OCI-LY7 (cell line): ENCODE measurements at places on chromosomes 7 and 10.
A peak's percentile ranks its signal among the peaks of the same experiment; 100 is the strongest.

- no peak for DNase-seq
Measured at GRCh38 chr10:35219891-35220890, 93.5 kb downstream of the CREM start.

DNA sequence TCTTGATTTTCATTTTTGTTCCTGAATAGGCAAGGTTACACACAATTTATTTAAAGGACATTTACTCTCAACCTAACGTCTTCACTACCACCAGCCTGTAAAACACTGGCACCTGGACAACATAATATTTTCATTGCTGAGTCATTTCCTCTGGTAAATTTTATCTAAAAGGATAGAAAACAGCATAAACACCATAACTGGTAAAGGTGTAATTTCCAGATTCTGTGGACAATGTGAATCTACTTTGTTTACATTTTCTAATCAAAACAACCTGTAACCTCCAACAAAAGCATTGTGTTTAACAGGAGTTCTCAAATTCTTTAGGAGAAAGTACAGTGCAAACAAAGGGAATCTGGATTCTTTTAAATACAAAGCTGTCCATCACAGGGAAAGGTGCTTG lies 472.0 kb upstream of the AKR1E2 start:
- DNase-seq = no peak

- DNase-seq = no peak
Measured at GRCh38 chr10:97376413-97376812, 24.7 kb downstream of the RRP12 start.

DNA sequence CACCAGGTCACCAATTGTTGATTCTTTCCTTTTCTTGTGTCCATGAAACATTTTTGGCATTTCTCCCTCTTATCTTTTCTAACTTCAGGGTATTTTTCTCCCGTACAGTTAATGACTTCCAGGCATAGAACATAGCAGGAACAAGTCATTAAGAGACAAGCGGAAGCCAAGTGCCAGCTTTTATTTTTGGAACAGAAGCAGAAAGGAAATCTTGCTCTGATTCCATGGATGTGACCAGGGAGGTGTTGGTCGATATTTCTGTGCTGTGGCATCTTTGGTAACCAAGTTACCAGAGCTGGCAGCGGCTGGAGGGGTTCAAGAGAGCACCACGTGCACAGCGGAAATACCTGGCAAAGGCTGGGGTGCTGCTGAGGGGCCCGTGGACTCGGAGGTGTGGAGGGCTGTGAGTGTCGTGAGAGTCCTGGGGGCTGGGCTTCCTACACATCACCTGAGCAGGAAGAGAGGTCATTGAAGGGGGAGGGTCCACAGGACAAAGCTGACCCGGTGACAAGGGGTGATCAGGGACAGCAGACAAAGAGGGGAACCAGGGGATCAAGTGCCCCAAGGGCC lies 1.8 kb downstream of the LLCFC1 start:
- no peak for DNase-seq

GRCh38 chr7:2355705-2356008 lies 1.0 kb downstream of the EIF3B start:
- peak; percentile 13 for DNase-seq

- no peak for DNase-seq
Measured at GRCh38 chr10:85606401-85606800, 760.2 kb downstream of the GRID1 start.

DNA sequence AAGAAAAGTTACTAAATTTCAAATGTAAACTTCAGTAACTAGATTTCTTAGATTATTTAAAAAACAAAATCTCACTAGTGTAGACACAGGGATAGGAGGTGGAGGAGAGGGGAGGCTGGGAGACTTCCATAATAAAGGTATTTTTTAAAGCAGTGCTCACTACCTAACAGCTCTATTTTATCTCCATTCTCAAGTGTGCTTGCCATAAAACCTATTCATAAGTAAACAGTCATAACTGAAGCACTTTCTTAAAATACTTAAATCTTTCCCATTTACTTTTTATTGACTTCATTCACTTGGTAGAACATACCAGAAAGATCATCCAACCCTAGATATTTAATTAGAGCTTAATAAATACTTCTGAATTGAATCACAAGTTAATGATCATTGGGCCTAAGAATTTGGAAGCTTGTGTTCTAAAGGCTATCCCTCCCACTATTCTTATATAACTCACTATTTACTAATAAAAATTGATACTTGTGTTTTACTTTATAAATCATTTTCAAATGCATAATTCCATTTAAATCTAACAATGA lies 107.4 kb downstream of the SNX13 start:
- no peak for DNase-seq

DNA sequence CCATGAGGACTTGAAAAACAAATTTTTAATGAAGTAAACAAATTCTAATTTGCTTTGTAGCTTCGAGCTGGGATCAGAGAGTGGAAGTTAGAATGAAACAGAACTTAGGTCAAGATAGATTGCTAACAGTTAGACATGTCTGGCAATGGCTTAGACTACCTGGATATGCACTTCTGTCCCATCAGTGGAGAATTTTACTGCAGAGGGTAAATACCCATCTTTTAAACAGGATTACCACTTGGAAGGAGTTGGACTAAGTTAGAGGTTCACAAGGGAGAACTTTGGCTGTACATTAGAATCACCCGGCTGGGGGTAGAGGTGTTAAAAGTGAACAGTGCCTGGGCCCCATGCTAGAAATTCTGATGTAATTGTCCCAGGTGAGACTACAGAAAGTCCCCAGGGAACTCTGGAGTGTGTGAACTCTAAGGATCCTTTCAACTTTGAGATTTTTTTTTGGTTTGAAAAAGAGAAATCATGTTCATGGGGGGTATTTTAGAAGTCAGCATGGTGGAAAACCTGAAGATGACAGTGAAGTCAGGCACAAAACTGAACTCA lies 35.5 kb downstream of the ENTPD1 start:
- no peak for DNase-seq

- DNase-seq = no peak
Measured at GRCh38 chr10:74021248-74022055, 23.5 kb downstream of the VCL start.

DNA sequence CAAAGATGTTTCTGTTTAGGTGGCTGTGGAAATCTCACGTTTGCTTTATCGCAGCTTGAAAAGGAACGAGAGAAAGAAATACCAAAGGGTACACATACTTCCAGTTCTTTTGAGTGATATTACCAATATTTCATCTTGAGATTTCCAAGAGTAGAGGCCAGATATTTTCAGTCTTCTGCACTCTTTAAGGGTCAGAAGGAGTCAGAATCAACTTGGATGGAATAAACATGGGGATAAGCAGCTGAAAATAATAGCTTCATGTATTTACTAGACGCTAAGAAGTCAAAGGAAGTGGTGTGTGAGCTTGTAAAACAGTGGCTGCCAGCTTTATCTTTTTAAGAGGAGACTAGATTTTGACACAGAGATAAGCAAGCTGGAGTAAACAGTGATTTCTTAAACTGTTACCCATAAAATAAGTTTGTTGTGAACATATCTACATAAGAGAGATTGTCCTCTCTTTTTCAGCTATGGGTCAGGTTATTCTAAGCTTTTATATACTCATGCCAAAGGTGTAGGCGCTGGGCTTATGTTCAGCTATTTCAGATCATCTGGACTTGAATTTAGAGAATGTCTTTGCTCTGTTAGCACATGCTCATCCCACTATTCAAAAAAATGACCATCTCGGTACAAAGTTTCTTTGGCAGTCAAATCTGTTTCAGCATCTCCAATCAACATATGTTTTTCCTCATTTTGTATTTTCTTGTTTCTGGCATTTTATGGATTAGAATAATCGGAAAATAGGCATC lies 170.8 kb upstream of the TCF7L2 start:
- no peak for DNase-seq

DNA sequence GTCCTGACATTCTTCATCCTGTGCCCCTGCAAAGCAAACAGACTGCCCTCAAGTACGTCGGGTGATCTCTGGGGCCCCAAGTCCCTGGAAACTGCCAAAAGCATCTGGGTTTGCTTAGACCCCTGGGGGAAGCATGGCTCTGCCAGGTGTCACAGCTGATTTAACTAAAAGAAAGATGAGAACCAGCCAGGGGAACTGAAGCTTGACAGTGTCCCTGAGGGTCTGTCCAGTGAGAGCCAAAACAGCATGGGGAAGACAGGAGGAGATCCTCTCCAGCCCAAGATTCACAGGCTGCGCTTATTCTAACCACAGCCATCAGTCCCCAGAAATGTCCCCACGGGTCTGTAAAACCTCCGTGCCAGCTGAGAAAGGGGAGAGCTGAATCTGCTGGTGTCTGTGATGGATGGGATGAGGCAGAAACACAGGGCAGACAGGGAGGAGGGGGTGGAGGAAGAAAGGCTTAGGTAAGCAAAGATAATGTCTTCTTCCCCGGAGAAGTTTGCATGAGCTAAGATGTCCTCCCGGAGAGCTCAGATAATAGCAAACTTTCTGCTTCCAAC lies 21.3 kb downstream of the CCDC3 start:
- DNase-seq = no peak

GRCh38 chr7:35036361-35037171 lies 719 bp downstream of the DPY19L1 start:
- peak; percentile 51 for DNase-seq

DNA sequence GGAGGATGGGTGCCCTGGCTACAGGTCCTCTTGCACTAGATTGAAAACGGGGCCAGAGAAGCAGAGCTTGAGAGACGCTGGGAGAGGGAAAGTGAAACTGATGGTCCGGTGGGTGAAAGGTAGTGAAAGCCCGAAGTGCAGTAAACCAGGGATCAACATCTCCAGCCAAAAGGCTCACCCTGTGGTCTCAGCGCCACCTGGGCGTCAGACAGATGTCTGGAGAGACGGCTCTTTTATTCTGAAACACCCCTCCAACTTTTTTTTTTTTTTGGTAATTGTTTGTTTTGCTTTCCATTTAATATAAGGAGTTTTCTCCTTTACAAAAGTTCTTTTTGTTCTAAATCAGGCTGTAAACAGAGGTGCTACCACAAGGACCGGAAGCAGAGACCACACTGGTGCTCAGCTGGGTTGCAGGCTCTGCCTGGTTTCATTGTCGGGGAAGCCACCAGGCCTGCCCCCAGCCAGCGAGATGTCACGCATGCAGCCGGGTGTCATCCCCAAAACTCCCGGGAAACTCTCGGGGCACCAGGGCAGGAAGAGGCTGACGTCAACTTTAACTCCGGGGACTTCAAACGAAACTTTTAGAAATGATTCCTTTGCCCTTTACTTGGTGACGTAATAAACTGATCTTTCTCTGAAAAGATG lies 11.2 kb downstream of the IL2RA start:
- peak; percentile 90 for DNase-seq

DNA sequence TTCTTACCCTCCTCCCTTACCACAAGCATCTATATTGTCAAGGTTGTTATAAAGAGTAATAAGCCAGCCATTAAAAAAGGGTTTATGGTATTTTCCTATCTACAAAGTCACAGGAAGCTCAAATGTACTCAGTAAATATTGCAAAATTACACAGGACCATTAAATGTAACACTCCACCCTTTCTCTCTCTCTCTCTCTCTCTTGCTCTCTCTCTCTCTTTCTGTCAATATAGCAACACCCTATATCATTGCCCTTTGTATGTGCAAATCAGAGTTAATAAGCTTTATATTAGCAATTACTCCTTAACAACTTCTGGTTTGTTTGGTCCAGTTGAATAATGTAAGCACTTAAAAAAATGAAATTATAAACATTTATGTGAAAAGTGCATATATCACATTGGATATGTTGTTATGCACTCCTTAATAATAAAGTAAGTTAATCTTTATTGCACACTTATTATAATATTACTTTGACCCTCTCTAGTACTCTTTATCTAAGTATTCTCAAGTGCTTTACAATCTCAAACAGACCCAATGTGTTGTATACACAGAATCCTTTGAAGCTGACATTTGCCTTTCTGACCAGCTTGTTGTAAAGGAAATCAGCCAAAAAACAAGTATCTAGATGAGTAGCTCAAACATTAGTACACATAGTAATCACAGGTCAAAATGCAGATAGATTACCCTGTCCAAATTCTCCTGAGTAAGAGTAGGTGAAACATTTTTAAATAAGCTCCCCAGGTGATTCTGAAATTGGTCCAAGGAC lies 93.2 kb downstream of the CFTR start:
- no peak for DNase-seq

GRCh38 chr10:21978191-21978862 lies 25.2 kb downstream of the DNAJC1 start:
- no peak for DNase-seq

GRCh38 chr7:93828260-93828659 lies 62.3 kb downstream of the TFPI2 start:
- DNase-seq = no peak

DNA sequence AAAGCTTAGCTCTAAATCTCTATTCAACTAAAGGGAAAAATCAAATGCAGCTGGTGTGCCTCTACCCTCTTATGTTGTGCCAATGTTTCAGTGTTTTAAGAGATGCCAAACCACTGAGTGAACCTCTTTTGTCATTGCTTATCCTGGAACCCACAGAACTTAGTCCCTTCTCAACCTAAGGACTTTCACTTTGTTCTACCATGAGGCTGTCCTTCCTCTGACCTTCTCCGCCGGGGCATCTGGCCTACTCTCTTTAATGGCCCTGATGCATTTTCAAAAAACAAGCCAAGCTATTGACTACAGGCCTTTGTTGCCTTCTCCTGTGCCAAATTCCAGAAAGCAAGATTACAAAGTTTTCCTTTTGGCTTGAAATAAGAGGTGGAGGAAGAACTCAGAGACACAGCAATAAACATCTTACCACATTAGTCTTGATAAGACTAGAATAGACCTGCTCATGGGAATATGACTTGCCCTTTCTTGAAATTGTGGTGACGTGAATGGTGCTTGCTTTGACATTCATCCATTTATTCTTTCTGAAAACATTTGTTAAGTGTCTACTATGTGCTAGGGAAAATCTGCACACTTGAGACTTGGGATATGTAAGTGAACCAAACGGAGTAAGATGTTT lies 253.2 kb upstream of the SMIM30 start:
- no peak for DNase-seq

DNA sequence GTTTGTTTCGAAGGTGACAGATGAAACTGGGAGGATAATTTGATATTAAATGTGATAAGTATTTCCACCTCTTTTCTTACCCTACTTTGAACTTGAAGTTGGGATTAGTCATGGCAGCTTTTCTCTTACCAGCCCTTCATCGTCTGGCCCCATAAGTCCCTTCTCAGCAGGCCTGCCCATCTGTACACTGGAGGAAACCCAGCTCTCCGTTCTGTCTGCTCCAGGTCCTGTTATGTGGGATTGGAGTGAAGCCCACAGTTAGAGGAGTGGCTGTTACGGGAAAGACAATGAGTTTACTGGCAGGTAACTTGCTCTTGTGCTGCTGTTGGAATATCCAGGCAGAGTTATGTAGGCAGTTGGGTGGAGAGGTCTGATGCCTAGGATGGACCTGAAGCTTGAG lies 127.3 kb downstream of the CAMK1D start:
- no peak for DNase-seq

- no peak for DNase-seq
Measured at GRCh38 chr7:3250725-3251124, 50.3 kb upstream of the SDK1 start.

DNA sequence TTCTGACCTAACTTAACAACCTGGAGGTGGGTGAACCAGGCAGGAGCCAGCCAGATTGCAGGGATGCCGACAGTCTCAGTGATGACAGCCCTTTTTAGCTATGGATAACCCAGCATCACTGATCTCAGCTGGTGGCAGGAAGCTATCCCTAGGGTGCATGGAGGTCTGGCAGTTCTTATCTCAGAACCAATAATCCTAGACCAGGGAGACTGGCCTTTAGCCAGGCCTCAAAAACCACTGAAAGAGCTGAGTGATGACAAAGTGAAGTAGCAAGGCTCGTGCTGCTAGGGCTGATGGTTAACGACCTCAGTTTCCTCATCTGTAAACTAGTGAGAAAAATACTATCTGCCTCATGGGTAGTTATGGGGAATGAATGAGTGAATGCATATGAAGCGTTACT lies 112.5 kb downstream of the RALA start:
- no peak for DNase-seq
